ENCODE measurements at places on chromosomes 3 and 15.

- DNase-seq: no peak
Measured at GRCh38 chr3:82229397-82229796, 468.0 kb upstream of the GBE1 start.

- no peak for DNase-seq
Measured at GRCh38 chr3:159513444-159513843, 475.2 kb upstream of the IL12A start.

DNA sequence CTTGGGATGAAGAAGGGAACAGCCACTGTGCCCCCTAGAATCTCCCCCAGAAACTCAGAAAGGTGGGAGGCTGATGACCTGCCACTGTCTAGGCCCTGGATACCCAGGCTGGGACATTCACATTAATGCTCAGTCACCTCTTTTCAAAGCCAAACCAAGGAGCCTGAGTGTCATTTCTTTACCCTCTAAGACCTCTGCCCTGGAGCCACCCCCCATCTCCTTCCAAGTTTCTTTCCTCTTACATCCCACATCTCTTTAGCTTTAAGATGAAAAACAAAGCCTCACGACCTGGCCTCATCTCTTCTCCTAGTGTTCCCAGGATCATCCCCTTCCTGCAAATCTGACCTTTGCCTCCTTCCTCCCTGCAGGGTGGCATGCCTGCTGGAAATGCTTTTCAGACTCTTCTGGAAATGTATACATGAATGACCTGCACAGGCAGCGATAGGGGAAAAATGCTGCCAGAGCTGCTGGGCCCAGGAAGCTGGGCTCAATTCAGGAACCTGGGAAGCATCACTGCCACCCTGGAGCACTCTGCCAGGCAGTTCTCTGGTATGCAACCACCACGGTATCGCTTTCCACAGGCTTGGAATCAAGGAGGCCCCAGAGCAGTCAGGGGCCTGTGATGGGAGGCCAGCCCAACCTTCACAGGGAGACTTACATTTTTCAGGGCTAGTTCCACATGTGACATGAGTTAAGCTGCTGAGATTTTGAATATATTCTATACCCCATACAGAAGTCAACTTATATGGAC lies 67.6 kb downstream of the DAPK2 start:
- DNase-seq: no peak

DNA sequence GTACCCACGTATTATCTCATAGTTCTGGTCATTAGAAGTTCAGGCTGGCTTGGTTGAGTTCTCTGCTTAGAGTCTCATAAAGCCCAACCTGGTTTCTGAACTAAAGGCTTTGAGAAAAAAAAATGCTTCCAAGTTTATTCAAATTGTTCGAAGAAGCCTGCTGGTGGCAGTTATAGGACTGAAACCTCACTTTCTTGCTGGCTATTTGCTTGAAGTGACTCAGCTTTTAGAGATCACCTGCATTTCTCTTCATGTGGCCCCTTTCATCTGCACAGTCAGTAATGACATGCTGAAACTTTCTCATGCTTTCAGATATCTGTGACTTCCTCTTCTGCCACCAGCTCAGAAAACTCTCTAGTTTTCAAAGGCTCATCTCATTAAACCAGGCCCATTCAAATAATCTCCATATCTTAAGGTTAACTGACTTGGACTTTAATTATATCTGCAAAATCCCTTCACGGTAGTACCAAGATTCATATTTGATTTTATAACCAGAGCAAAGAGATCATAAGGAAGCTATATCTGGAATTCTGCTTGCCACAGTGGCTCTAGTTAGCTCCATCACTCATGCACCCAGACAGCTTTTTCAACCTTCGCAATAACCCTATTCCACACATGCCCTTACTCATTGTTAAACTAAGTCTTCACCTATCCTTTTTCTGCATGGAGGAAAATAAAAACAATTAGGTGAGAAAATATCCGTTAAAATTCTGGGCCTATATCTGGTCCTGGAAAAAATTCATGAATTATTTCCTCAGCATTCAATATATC lies 433.8 kb upstream of the CBLB start:
- DNase-seq: no peak

DNA sequence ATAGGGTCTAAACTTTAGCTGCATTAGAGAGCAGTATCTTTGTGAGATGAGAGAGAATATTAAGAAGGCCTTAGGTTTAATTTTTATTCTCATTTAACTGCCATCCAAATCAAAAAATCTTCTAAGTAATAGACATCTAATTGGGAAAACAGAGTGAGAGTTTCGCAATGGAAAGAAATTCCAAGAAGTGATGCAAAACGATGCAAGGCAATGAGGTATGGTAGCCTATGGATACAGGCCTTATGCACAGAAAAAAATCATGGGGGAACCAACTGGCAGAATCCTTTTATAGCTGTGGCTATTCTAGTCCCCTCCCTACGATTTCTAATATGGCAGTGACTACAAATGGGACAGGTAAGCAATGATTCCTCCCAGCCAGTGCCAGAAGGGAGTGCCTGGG lies 225.9 kb downstream of the GREM1 start:
- no peak for DNase-seq

DNA sequence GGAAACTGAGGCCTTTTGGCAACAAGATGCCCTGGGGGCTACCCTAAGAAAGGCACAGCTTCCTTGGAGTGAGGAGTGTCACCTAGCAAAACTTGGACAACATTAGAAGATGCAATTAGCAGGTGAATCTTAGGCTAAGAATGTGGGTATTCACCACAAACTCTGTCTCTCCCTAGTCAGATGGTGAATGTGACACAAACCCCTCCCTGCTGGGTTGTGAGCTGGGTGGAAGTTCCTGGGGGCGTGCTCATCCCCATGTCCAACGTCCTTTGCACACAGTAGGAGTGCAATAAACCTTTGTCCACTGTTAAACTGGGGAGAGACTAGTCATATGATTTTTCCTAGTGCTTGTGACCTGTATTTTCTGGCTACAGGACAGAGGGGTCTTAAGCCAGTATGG lies 67.1 kb upstream of the SH3GL3 start:
- DNase-seq: no peak

DNA sequence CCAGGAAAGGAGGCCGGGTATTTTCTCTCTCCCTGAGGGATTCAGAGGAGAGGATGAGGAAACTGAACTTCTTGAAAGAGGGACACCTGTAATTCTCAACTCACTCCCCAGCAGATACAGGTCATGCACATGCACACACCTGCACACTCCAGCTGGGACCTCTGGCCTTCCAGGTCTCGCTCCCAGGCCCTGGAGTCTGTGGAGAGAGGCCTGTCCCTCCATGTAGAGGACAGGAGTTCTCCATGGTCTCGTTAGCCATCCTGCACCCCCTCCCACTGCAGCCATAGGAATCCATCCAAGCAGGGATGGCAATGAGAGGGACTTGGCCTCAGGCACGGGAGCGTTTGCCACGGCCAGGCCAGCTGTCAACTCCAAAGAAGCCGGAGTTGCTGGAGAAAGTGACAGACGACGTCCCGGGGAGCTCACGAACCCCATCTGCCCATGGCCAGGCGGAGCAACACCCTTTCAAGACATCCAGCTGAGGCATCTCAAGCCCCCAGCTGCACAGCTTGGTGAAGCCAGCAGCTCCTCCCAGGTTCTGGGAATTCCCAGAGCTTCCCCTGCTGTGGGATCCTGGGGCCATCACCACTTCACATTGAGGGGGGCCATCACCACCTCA lies 223.3 kb downstream of the UACA start:
- no peak for DNase-seq

- no peak for DNase-seq
Measured at GRCh38 chr3:27281671-27282150, 87.5 kb downstream of the NEK10 start.
